H9 (cell line): ENCODE measurements at places on chromosomes 7 and 10. TPM values are rescaled to one million over a fixed set of nuclear protein-coding genes. Genes with fewer than 3 reads are reported as not detected.

GRCh38 chr7:29272057-29272456, 77.5 kb downstream of the CHN2 start:
- H3K27ac ChIP-seq: no peak overlapping the region
- no peak overlapping the region for H3K4me3 ChIP-seq

CUX1 gene
- 53.5 and 60.5 TPM in 2 replicates for total RNA-seq

GRCh38 chr10:63268149-63268797, 135.1 kb downstream of the NRBF2 start:
- no peak for DNase-seq
- H3K4me3 ChIP-seq: peak overlapping the region; percentile 95
- H3K4me1 ChIP-seq: no peaks in the 10 kb centered on the region
- no peaks in the 10 kb centered on the region for H3K27me3 ChIP-seq

CALD1 gene
- total RNA-seq: 107 and 118 TPM in 2 replicates

DNA sequence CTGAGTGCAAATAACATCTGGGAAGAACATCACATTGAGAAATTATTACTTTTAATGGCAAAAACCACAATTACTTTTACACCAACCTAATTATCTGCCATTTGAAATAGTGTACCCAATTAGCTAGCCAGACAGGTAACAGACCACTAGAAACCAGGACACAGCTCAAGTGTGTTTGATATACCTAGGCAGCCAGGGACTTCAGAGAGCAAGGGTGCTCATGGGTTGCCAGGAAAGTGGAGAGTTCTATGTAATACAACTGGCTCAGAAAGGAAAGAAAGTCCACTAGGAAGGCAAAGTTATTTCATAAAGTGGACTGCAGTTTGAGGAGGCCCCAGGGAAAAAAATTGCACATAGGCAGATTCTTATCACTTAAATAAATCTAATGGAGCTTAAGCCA, 50.0 kb upstream of the PTN start:
- no peaks in the 10 kb centered on the region for H3K36me3 ChIP-seq
- no peak overlapping the region for H3K27ac ChIP-seq

DNA sequence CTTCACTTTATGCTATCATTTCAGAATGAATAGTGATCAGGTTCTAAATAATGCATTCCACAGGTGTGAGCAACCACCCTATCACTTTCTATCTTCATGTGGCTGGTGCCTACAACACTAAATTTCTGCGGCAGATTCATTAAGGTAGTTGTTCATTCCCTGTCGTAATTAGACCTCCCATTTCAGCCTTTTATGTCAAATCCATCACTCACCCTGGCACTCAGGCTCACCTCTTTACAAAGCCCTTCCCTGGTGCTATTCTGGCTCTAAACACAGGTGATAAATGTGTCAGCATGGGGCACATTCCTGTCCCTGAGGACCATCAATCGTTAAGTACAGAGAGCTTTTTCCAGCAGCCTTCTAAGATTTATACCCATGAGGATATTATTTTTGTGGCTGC, 300.0 kb upstream of the C7orf33 start:
- H3K36me3 ChIP-seq: no peaks in the 10 kb centered on the region
- H3K27ac ChIP-seq: no peak overlapping the region
- H3K4me3 ChIP-seq: no peak overlapping the region
- no peaks in the 10 kb centered on the region for H3K27me3 ChIP-seq

PAPOLB gene
- total RNA-seq: 0.04 and 0.13 TPM in 2 replicates

- no peaks in the 10 kb centered on the region for H3K36me3 ChIP-seq
- H3K4me1 ChIP-seq: peaks cover 3% of the 10 kb centered on the region; the same call in 1 of the 2 replicates
- no peak for DNase-seq
- H3K4me3 ChIP-seq: no peak overlapping the region
- no peaks in the 10 kb centered on the region for H3K27me3 ChIP-seq
These were observed 26.8 kb downstream of the ADD3 start for GRCh38 chr10:110034596-110034995.

GRCh38 chr7:49398236-49398635, 375.2 kb upstream of the VWC2 start:
- DNase-seq: no peak
- no peaks in the 10 kb centered on the region for H3K27me3 ChIP-seq
- H3K27ac ChIP-seq: no peak overlapping the region
- H3K4me1 ChIP-seq: no peaks in the 10 kb centered on the region
- no peaks in the 10 kb centered on the region for H3K36me3 ChIP-seq

DNA sequence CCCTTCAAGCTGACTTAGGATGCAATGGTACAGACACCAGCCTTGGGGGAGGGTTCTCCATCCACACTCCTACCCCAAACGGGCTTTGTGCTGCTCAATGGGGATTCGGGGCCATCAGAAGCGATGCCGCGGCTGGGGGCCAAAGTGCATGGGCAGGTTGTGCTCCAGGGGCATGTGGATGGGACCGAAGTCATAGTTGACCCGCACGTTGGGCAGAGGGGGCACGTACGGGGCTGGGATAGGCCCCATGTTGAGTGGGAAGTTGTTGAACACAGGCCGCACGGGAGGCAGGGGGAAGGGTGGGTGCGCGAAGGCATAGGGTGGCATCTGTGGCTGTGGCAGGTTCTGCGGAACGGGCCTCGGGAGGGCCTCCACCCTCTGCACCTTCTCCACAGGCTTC, 158.7 kb downstream of the RNF216 start:
- peaks cover 6% of the 10 kb centered on the region; the same call in 2 of the 3 replicates for H3K36me3 ChIP-seq
- H3K27ac ChIP-seq: no peak overlapping the region
- no peaks in the 10 kb centered on the region for H3K27me3 ChIP-seq
- DNase-seq: no peak

GRCh38 chr7:39088730-39089593, 111.3 kb downstream of the POU6F2 start:
- no peaks in the 10 kb centered on the region for H3K27me3 ChIP-seq
- DNase-seq: no peak
- H3K36me3 ChIP-seq: no peaks in the 10 kb centered on the region
- no peak overlapping the region for H3K27ac ChIP-seq
